ENCODE measurements at places on chromosomes 3 and 15.

- no peak for DNase-seq
Observed at GRCh38 chr15:25811481-25811906, 51.6 kb downstream of the ATP10A start.

DNA sequence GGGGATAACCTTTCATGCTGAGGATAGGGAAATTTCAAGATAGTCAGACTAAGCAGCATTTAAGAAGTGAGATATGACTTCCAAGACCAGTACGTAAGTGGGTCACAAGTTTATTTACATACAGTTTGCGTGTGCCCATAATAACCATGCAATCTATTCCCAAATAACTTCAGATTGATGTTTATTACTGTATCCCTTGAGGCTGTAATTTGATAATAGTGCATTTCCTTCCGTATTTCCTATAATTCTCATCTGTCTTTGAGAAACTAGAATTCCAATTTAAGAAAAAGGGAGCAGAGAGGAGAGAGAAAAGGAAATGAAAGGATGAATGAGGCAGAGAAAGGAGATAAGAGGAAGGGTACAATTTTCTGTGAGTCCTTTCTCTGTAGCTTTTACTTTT lies 1073.1 kb downstream of the EPHA3 start:
- DNase-seq = no peak

GRCh38 chr3:124920718-124921117 lies 13.8 kb downstream of the MUC13 start:
- no peak for DNase-seq

- DNase-seq = no peak
Observed at GRCh38 chr3:144470666-144471065, 499.0 kb downstream of the DIPK2A start.

DNA sequence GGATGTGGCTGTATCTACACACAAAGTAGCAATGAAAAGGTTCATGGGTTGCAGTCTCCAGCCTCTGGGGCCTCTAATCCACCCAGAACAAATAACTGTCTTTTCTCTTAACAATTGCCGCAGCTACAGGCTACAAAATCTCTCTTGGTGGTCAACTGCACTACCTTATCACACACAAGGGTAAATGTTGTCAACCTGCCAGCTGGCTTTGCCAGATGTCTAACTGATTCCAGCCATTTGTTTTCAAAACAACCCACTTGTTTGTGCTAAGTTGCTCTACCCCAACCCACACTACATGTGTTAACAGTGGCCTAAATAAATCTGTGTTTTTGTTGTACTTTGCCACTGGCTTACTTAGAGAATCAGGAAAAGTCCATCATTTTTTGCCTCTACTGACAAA lies 447.3 kb downstream of the TAFA4 start:
- DNase-seq = no peak

DNA sequence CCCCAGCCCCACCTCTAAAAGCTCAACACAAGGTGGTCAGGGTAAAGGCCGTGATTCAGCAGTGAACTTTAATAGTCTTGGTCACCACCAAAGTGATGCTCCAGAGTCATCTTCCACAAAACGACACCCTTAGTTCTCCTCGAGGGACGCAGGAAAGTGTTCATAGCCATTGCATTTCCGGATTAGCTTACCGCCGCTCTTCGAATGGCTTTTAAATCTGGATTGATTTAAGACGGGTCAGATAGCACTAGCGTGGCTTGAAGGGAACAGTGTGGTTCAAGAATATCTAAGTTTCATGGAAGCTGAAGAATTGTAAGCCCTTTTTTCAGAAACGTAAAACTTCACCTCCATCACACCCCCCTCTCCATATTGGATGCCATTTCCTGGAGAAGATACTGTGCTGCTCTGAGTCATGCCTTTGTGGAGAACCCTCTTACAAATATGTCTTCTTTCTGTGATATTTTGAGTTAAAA lies 829 bp downstream of the RNF7 start:
- no peak for DNase-seq

Measured in stimulated activated CD8-positive, alpha-beta memory T cell treated with anti-CD3 and anti-CD28 coated beads, Interleukin-2, amount 100 ng/mL, for 1 hour (primary cell).